ENCODE measurements at places on chromosomes 12 and 14. TPM values are rescaled to one million over a fixed set of nuclear protein-coding genes. Genes with fewer than 3 reads are reported as not detected.
A peak's percentile ranks its signal among the peaks of the same experiment; 100 is the strongest.

Gene DYRK2
- 91.4 TPM for total RNA-seq

Gene TMEM229B
- total RNA-seq = 12.3 TPM

DNA sequence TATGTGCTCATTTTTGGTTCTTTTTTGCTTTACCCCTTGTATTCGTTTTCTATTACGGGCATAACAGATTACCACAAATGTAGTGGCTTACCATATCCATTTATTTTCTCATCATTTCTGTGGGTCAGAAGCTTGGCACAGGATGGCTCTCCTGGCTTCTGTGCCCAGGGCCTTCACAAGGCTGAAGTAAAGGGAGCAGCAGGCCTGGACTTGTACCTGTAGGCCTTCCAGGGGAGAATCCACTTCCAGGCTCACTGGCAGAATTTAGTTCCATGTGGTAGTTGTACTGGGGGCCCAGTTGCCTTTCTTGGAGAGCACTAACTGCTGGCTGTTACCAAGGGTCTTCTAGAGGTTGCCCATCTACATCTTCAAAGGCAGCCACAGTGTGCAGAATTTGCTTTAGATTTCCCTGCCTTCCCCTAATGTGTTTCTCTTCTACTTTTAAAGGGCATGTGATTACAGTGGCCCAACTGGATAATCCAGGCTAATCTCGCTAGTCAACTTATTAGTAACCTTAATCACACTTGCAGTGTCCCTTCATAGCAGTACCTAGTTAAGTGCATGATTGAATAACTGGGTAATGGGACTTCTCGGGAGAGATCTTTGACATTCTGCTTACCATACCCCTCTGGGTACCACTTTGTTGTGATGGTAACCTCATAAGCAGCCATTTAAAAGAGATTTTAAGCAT lies 67.0 kb downstream of the CRADD start:
- peaks cover 26% of the 10 kb centered on the region for H3K4me1 ChIP-seq
- H3K27me3 ChIP-seq = no peaks in the 10 kb centered on the region
- H3K36me3 ChIP-seq = no peaks in the 10 kb centered on the region
- H3K27ac ChIP-seq = no peak overlapping the region
- H3K4me3 ChIP-seq = no peak overlapping the region
- DNase-seq = no peak

- H3K4me1 ChIP-seq = no peaks in the 10 kb centered on the region
- H3K36me3 ChIP-seq = no peaks in the 10 kb centered on the region
- no peaks in the 10 kb centered on the region for H3K27me3 ChIP-seq
These were observed 22.2 kb downstream of the GRIN2B start for GRCh38 chr12:13959131-13959723.

GRCh38 chr14:22177870-22178269 lies 411.2 kb downstream of the DAD1 start:
- no peaks in the 10 kb centered on the region for H3K4me1 ChIP-seq
- H3K4me3 ChIP-seq = no peak overlapping the region
- no peak overlapping the region for H3K27ac ChIP-seq
- DNase-seq = peak; percentile 10

DNA sequence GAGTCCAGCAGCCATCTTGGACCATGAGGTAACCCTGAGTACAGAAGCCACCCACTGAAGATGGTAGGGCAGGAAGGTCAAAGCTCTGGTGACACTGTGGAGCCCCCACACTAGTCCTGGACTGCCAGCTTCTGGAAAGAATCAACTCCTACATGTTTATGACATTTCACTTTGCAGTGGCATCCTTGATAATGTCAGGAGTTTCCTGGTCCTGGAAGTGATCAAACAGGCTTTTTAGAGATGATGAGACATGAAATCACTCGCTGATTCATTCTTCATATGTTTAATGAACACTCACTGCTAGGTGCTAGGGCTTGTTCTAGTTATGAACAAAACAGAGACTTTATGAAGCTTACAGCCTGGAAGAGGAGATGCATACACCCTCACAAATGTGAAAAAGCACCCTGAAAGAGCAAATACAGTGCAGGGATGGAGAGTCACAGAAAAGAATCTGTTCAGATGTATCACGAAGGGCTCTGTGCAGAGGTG lies 15.8 kb upstream of the HNF1A start:
- H3K27ac ChIP-seq = no peak overlapping the region
- H3K27me3 ChIP-seq = no peaks in the 10 kb centered on the region
- no peak for DNase-seq
- H3K4me3 ChIP-seq = no peak overlapping the region
- H3K4me1 ChIP-seq = peaks cover 6% of the 10 kb centered on the region

Gene KRT78
- total RNA-seq = not detected

DNA sequence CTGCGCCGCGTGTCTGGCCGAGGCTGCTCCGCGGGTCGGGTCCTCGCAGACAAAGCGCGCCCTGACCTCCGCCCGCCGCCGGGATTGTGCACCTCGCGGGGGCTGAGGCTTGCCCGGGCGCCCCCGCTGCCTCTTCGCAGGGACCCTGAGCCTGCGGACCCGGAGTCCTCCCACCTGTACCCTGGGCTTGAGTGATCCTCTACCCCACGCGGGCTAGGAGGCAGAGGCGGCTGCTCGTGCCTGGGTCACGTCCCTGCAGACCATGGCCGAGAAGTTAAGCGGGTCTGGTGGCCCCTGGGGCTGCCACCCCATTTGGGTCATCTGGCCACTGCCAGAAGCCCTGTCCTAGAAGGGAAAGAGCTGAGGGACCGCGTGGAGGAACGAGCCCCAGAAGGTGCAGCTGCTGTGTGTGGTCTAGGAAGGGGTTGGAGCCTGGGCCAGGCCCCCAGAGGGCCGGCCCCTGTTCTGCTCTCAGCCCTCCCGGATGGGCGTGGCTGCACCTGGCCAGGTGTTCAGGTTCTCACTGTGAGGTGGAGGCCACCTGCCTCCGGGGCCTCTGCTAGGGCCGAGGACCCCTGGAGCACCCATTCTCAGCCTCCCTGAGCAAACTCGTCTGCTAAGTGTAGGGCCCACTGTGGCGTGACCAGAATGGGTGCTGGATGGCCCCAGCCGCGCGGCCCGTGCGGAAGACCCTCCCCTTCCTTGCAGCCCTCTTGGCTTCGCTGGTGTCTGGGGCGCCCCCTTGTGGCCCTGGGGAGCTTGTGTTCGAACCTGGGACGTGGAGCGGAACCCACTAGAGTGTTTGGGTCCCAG lies 49.6 kb downstream of the LRCOL1 start:
- no peaks in the 10 kb centered on the region for H3K27me3 ChIP-seq
- no peak overlapping the region for H3K27ac ChIP-seq
- H3K4me3 ChIP-seq = no peak overlapping the region
- H3K36me3 ChIP-seq = no peaks in the 10 kb centered on the region
- peak; percentile 73 for DNase-seq

DNA sequence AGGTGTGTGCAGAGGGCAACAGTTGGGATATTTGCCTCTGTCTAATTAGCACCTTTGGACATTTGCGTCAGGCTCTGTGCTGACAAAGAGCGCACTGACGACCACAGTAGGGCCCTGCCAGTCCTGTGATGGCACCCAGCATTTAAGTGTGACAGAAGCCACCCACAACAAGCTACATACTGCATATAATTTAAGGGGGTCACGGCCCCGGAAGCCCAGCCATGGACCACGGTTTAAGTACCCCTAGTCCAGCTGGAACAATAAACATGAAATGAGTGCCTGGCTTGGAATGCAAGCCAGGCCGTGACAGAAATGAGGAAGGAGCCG lies 16.8 kb upstream of the DYNC1H1 start:
- H3K27me3 ChIP-seq = peaks cover 5% of the 10 kb centered on the region
- H3K4me3 ChIP-seq = peak overlapping the region; percentile 81
- peaks cover 19% of the 10 kb centered on the region for H3K4me1 ChIP-seq
- H3K27ac ChIP-seq = peak overlapping the region; percentile 98

Gene LRIG3
- not detected for total RNA-seq

Gene MMAB
- total RNA-seq = 6.8 TPM

Gene KCNC2
- total RNA-seq = not detected

DNA sequence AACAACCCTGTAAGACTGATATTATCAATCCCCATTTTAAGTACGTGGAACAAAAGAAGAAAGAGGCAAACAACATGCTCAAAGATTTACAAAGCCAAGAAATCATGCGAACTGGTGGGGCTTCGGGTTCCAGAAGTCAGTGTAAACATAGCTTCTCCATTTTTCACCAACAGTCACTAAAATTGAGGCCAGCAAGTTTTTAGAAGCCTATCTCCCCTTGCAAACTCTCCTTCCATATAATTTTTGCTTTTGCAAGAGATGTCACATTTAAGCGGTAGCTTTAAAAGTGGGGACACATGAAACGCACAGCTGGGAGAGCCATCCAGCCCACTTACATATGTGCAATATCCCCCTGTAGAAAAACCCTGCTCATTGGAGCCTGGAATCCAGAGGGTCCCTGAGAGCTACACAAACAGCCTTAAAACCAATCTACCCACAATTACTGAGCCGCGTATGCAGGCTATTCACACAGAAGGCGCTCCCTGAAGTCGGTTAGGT lies 797 bp downstream of the SLC11A2 start:
- peak overlapping the region; percentile 90 for H3K4me3 ChIP-seq
- peaks cover 3% of the 10 kb centered on the region for H3K27me3 ChIP-seq
- DNase-seq = no peak

Gene HOXC6
- not detected for total RNA-seq

Gene CIROP
- total RNA-seq = not detected

- H3K27ac ChIP-seq = no peak overlapping the region
- H3K36me3 ChIP-seq = no peaks in the 10 kb centered on the region
- no peaks in the 10 kb centered on the region for H3K4me1 ChIP-seq
- H3K4me3 ChIP-seq = no peak overlapping the region
- H3K27me3 ChIP-seq = no peaks in the 10 kb centered on the region
- DNase-seq = no peak
These were observed 161.7 kb downstream of the SLC15A4 start for GRCh38 chr12:128662101-128662500.

- no peaks in the 10 kb centered on the region for H3K36me3 ChIP-seq
- peaks cover 23% of the 10 kb centered on the region for H3K4me1 ChIP-seq
- DNase-seq = no peak
- no peaks in the 10 kb centered on the region for H3K27me3 ChIP-seq
- peak overlapping the region; percentile 97 for H3K4me3 ChIP-seq
These were observed 564 bp downstream of the ATXN3 start for GRCh38 chr14:92105893-92106142.

DNA sequence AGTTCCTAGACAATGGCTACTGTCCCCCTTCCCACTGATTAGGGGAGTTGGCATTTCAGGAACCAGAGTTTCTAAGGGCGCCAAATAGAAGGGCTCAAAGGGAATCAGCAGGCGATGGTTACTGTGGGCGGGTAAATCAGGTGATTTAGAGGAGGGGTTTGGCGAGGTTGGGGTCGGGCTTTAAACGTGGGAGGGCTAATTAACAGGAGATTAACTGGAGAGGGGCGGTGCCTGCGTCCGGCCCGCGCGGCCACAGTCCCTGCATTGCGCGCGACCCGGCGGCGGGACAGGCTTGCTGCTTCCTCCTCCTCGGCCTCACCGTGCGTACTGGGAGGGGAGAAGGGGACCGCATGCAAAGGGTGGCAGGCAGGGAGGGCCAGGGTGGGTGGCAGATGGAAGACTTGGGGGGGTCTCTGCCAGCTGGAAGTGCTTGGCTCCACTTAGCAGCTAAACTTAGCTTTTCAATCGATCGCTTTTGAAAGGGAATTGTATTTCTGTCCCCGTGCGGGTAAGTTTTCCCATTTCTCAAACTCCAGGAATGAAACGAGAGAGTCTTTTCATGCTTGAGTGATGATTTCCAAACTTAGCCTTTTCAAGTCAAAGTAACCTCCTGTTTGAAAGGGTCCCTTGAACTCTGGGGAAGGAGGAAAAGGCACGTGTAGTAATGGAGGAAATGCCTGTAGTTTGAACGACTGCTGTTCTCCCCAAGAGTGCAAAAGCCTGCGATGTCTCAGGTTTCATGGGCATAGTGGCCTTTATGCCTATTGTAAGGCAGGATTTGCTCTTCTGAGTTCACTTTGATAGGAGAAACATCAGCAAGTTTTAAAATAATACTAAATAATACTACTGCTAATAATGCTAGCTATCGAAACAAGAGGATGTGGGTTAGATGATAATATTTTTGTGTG lies at the start of gene MGST1:
Gene MGST1, plus strand, starts transcription at position 255 of the 908 bp plus-strand sequence. CDS start 6,608 bp downstream, outside the sequence.
- no peak within 1 kb of the TSS for H3K27ac ChIP-seq
- no peaks in the 10 kb centered on the region for H3K4me1 ChIP-seq
- DNase-seq = no peak
- no peaks in the 10 kb centered on the region for H3K36me3 ChIP-seq

- DNase-seq = no peak
- no peaks in the 10 kb centered on the region for H3K27me3 ChIP-seq
- no peaks in the 10 kb centered on the region for H3K4me1 ChIP-seq
- H3K36me3 ChIP-seq = no peaks in the 10 kb centered on the region
- H3K27ac ChIP-seq = no peak overlapping the region
These were observed 98.9 kb downstream of the DENND5B start for GRCh38 chr12:31491841-31492598.

Gene TAS2R14
- 2.5 TPM for total RNA-seq

DNA sequence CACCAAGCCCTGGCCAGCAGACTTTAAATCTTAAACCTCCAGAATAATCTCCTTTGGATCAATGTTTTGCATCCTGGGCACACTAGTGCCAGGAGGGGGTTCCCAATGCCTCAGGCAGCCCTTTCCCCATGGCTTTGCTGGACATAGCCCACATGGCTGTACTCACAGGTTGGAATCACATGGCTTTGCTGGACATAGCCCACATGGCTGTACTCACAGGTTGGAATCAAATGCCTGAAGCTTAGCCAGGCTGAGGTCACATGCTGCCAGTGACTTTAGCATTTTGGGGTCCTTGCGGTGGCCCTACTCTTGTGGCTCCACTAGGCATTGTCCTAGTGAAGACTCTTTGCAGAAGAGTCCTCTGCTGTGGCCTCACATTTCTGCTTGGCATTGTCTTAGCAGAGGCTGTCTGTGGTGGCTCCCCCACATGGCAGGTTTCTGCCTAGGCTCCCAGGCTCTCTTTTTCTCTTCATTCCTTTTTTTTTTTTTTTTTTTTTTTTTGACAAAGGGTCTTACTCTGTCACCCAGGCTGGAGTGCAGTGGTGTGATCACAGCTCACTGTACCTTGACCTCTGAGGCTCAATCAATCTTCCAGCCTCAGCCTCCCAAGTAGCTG lies 13.0 kb downstream of the FLVCR2 start:
- H3K27ac ChIP-seq = no peak overlapping the region
- no peak overlapping the region for H3K4me3 ChIP-seq
- H3K27me3 ChIP-seq = no peaks in the 10 kb centered on the region
- H3K36me3 ChIP-seq = no peaks in the 10 kb centered on the region
- no peaks in the 10 kb centered on the region for H3K4me1 ChIP-seq

Gene TAS2R13
- total RNA-seq = 1.4 TPM

GRCh38 chr12:98352835-98353234 lies 162.6 kb upstream of the TMPO start:
- H3K36me3 ChIP-seq = no peaks in the 10 kb centered on the region
- H3K27me3 ChIP-seq = no peaks in the 10 kb centered on the region
- peak; percentile 4 for DNase-seq
- H3K27ac ChIP-seq = no peak overlapping the region
- no peak overlapping the region for H3K4me3 ChIP-seq
- no peaks in the 10 kb centered on the region for H3K4me1 ChIP-seq

Gene WASHC3
- 50.7 TPM for total RNA-seq

- peak; percentile 29 for DNase-seq
- H3K4me3 ChIP-seq = no peak overlapping the region
- no peaks in the 10 kb centered on the region for H3K36me3 ChIP-seq
- H3K27ac ChIP-seq = no peak overlapping the region
- no peaks in the 10 kb centered on the region for H3K27me3 ChIP-seq
- no peaks in the 10 kb centered on the region for H3K4me1 ChIP-seq
These were observed 243.5 kb upstream of the CAND1 start for GRCh38 chr12:67025543-67026114.

Gene OR10P1
- total RNA-seq = not detected

GRCh38 chr12:51323317-51323960 lies 535 bp downstream of the BIN2 start:
- H3K4me3 ChIP-seq = peak overlapping the region; percentile 99
- peak; percentile 43 for DNase-seq
- H3K36me3 ChIP-seq = peaks cover 7% of the 10 kb centered on the region
- H3K27ac ChIP-seq = peak overlapping the region; percentile 95

- H3K36me3 ChIP-seq = no peaks in the 10 kb centered on the region
- DNase-seq = no peak
- H3K27ac ChIP-seq = no peak overlapping the region
- H3K4me3 ChIP-seq = no peak overlapping the region
These were observed 161.7 kb downstream of the CAND1 start for GRCh38 chr12:67430708-67431335.

Measured in CD4-positive, CD25-positive, alpha-beta regulatory T cell (primary cell).